Stimulated activated CD8-positive, alpha-beta memory T cell treated with anti-CD3 and anti-CD28 coated beads, Interleukin-12 subunit alpha, Interleukin-12 subunit beta, amount 100 ng/mL, for 1 hour (primary cell): ENCODE measurements at places on chromosomes 2 and 18.
A peak's percentile ranks its signal among the peaks of the same experiment; 100 is the strongest.

DNA sequence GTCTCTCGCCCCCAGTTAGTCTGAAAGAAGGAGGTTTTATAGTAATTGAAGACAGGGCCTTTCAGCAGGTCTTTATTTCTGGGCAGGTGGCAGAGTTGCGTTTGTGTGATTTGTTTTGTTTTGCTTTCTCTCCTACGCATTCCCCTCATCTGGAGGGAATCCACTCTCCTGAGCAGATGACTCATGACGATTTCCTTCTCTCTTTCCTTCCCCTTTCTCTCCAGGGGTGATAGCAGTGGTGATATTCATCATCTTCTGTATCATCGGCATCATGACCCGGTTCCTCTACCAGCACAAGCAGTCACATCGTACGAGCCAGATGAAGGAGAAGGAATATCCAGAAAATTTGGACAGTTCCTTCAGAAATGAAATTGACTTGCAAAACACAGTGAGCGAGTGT, 888.8 kb downstream of the CNTNAP5 start:
- DNase-seq = no peak

DNA sequence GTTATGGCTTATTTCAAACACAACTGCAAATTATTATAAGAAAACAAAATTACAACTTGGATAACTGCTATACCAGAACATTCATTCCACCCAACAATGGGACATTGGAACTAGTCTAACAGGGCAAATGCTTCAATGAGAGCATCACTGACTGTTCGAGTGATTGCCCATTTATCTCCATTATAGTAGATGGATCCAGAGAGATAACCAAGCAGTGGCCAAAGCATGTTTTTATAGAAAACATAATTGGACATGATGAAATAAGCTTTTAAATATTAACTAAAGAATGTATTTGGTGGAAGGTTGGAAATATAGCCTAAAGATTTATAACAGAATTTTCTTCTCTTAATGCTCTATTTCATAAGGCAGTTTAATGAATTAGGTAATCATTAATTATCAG, 634.8 kb downstream of the NUP35 start:
- no peak for DNase-seq

- DNase-seq = no peak
Measured at GRCh38 chr2:187586011-187586641, 31.9 kb upstream of the TFPI start.

DNA sequence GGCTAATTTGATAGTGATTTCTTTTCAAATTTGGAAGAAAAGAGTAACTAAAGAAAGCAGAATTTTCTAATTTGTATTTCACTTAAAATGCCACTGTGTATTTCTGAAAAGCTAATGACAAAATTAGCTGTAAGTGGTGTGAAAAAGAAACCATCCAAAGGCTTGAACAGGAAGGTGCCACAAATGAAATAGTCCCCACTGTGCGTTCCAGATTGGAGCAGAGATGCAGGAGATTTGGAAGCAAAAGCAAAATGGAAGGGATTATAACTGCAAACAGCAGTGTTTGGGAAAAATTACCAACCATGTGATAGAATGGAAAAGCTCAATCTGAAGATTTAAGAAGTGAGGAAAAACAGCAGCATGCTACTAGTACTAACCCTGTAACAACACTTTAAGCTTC, 498.7 kb downstream of the SUCLG1 start:
- no peak for DNase-seq

- DNase-seq = no peak
Measured at GRCh38 chr2:30310955-30311354, 79.6 kb downstream of the LBH start.

DNA sequence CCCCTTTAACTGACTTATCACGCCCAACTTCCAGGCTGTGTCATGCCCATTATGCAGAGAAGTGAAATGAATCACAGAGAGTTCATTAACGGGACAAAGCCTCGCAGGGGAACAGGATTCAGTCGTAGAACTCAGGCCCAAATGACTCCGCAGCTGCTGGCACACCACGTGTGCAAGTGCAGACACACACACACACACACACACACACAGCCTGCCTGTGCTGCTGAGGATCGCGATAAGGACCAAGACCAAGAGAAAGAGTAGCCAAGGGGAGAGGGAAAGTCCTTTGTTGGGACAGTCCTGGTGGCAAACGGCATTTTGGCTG, 90.0 kb upstream of the TAF1B start:
- DNase-seq = no peak

DNA sequence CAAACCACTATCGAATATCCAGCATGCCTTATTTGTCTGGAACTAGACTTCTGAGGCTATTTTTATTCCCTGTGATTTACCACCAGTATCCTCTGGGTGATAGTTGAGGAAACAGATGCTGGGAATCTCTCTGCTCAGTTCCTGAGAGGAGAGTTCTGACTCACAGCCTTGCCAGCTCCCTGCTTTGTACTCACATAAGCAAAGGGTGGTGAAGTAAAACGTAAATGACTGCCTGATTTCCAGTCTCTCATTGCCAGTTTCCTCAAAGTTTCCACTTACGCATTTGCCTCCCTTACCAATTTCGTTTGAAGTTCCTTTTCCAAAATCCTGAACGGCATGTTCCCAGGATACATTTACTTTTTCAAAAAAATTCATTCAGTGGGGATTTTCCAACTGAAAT, 69.2 kb upstream of the HNRNPA3 start:
- DNase-seq = no peak

DNA sequence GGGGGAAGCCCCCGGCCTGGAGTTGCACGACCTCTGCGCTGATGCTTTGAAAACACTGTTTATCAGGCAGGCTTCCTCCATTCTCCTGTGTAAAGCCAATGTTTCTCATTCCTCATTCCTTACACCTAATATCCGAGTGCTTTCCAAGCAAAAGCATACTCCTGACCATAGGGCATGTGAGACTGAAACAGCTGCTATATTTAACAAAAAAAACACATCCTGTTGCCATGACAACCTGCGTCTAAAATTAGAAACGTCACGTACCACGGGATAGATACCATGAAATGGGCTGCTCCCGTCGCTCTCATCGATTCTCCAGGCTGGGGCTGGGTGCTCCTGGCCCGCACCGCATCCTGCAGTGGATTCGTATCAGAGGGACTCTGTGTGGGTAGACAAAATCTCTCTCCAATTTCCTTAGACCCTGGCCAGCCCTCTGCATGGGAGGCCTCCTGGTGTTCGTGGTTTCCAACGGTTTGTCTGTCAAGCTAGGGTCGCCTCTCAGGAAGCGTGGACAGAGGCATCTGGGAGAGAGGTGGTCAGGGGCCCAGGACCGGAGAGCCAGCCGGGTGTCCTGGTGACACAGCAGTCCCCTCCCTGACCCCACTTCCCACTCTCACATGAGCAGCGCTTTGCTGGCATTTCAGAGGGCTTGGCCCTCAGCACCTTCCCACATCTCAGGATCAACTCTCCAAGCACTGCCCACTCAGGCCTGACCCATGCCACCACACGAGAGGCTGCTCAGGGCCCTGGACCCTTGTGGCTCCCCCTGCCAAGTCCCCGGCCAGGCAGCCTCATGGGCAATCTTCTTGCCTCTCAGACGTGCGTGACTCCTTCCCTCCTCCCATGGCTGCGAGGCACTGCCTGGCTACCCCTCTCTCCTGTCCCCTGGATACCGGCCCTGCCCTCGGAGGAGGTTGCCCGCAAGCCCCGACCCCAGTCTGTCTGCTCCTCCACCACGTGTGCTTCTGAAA, 268.1 kb downstream of the NDUFA10 start:
- no peak for DNase-seq

DNA sequence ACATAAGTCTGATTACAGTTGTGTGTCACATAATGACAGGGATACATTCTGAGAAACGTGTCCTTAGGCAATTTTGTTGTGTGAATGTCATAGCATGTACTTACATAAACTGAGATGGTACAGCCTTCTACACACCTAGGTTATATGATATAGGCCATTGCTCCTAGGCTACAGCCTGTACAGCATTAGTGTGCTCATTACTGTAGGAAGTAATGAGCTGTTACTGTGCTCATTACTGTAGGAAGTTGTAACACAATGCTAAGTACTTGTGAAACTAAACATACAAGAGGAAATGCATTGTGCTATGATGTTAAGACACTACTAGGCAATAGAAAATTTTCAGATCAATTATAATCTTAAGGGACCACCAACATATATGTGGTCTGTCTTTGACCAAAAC, 72.8 kb downstream of the UPP2 start:
- DNase-seq = no peak

GRCh38 chr2:183927406-183928325, 670.7 kb upstream of the ZNF804A start:
- DNase-seq = no peak

GRCh38 chr2:183607995-183608394, 483.8 kb downstream of the NUP35 start:
- no peak for DNase-seq

GRCh38 chr2:100900156-100900795, 80.3 kb downstream of the NPAS2 start:
- no peak for DNase-seq

- no peak for DNase-seq
Measured at GRCh38 chr18:37314534-37314933, 251.1 kb downstream of the CELF4 start.

GRCh38 chr2:101781326-101781725, 83.8 kb downstream of the MAP4K4 start:
- no peak for DNase-seq

DNA sequence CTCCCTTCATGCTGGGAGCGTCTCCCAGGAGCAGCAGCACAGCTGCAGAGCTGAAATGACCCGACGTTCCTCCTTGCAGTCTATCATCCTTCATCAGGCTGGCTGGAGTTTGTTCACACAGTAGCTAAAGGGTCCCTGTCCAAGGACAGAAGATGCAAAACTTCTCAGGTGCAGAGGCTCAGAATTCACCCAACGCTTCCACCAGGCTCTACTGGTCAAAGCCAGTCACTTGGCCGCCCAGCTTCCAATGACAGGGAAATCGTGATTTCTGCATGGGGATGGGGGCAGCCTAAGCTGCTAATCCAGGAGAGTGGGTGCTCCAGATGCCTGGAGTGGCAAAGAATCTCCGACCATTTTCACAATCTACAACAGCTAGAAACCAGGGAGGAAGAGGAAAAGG, 97.0 kb upstream of the SALL3 start:
- no peak for DNase-seq

GRCh38 chr18:36366994-36367839, 69.7 kb downstream of the FHOD3 start:
- no peak for DNase-seq

DNA sequence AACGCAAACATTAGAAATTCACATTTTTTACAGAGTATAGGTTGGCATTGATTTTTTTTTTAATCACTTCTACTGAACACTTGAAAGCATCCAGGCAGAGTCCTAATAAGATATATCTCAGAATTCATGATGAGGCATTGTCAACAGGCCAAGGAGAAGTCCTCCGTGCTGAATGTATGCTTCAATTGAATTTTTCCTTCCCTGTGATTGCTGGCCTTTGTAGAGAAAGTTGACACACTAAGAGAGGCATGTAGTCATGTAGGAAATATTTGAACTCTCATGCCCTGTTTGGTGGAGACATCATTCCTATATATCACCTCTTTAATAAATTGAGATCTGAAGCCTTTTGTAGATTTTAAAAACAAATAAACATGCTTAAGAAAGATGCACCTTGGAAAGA, 844.9 kb downstream of the CPS1 start:
- DNase-seq = no peak

DNA sequence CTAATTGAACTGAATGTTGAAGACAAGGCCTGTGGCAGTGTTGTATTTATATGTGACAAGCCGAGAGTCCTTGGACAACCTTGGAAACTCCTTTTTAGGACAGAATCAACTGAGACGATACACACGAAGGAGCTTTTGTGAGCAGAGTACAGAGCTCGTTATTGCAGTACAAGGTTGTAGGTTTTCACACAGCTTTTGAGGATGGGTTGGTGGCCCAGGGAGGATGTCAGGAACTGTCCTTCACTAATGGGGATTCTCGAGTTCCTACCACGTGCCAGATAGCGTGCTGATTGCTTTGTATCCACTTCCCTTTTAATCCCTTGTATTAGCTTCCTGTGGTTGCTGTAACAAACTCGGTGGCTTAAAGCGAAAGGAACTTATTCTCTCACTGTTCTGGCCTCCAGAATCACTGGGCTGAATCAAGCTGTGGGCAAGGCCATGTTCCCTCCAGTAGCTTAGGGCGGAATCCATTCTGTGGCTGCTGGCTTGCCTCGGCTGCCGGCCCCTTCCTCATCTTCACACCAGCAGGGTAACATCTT, 20.2 kb downstream of the INPP4A start:
- no peak for DNase-seq

DNA sequence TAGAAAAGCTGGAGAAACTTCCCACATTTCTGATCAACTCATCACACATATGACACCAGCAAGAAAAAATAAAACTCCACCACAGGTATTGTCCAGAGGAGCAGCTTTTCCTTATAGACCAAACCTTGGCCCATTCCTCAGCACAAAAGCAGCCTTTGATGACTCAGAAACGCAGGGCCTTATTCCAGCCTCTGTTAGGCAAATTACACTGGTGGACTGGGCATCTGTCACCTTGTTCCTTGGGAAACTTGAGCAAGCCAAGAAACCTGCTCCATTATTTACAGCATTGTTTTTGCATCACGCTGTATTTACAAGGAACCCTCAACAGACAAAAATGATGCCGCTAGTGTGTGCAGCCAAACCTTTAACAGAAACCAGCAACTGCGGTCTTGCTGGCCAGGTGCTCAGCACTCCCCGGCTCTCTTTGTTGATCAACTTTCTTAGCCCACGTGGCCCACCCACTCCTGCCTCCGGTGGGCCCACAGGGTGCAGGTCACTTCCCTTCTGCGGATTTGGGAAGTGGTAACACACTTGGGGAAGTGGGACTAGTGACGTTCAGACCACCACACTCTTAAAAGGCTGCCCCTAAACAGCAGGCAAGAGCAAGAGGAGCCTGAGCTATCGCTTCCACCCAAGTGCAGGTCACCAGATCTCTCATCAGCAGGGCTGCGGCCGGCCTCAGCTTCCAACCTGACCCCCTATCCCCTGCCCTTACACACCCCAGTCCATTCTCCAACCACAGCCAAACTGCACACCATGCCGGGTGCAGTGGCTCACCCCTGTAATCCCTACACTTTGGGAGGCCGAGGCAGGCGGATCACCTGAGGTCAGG, 1.5 kb downstream of the AP1S3 start:
- no peak for DNase-seq

DNA sequence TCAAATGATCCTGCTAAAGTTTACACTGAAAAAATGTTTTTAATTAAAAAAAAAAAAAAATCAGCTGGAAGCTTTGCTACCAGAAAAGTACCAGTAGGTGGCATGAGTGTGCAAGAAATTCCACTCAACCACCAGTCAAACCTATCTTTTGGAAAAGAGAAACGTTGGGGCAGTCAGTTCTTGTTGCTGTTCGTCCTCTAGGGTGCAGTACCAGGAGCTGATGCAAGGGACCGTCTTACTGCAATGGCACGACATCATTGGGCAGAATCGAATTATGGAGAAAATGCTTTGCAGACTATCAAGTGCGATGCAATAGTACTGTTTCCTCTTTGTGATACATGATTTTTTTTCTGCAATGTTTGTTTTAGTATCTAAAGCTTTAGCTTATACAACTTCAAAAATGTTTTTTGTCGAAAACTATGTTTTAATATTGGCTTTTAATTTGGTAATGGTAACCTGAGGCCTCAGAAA, 18.3 kb downstream of the YPEL5 start:
- DNase-seq = peak; percentile 43
